Activated CD4-positive, alpha-beta T cell treated with anti-CD3 and anti-CD28 coated beads, Interleukin-2, amount 10 ng/mL, durations not matched to agents 7 days and 5 days (primary cell): ENCODE measurements at places on chromosomes 3 and 15. TPM values are rescaled to one million over a fixed set of nuclear protein-coding genes. Genes with fewer than 3 reads are reported as not detected.

Gene SLC22A14
- not detected for total RNA-seq

- H3K4me1 ChIP-seq: no peaks in the 10 kb centered on the region
- H3K27me3 ChIP-seq: peaks cover 5% of the 10 kb centered on the region
- H3K36me3 ChIP-seq: no peaks in the 10 kb centered on the region
- DNase-seq: no peak
These were observed 146.6 kb upstream of the TPM1 start for GRCh38 chr15:62895905-62896316.

- H3K4me3 ChIP-seq: no peak overlapping the region
- no peaks in the 10 kb centered on the region for H3K36me3 ChIP-seq
- DNase-seq: no peak
- H3K27me3 ChIP-seq: no peaks in the 10 kb centered on the region
These were observed 32.9 kb downstream of the CERS3 start for GRCh38 chr15:100495861-100496260.

Gene GOLGA6D
- not detected for total RNA-seq

DNA sequence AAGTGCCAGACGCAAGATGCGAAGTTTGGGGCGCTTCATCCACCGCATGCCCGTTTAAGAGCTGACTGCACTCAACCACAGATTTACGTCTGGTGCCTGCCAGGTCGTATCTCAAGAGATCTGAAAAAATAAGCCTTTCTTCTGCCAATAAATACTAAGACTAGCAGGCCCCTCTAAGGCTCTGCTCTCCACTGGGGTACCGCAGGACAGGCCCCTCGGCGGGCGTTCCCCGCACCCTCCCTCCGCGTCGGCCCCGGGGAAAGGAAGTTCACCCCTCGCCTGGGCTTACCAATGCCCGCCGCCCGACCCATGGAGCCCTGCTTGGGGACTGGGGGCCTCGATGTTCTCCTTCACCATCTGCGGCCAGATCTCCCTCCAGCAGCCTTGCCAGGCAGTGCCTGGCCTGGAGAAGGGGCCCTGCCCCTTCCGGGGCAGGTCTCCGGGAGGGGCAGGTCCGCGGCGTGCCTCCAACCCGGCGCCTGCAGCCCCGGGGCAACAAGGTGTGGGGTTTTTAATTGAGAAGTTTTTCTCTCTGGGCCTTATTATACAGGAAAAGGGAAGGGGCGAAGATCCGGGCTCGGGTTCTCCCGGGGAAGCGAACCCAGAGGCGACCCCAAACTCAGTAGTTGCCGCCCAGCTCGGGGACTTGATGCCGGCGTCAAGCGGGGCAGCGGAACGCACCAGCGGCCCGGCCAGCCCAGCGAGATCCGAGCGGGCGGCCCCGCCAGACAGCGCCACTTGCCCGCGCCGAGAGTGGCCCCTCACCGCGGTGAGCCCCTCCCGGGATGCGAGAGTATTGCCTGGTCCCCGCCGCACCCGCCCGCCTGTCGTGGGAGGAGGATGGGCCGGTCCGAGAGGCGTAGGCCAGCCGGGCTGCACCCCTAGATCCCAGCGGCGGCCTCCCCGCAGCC, 735 bp downstream of the GOLGA8B start:
- peak; percentile 50 for DNase-seq
- H3K36me3 ChIP-seq: peaks cover 5% of the 10 kb centered on the region
- peaks cover 10% of the 10 kb centered on the region for H3K27me3 ChIP-seq
- H3K4me1 ChIP-seq: peaks cover 42% of the 10 kb centered on the region
- peak overlapping the region; percentile 90 for H3K4me3 ChIP-seq
- peak overlapping the region; percentile 86 for H3K27ac ChIP-seq

Gene CCDC14
- total RNA-seq: 55.5 TPM

DNA sequence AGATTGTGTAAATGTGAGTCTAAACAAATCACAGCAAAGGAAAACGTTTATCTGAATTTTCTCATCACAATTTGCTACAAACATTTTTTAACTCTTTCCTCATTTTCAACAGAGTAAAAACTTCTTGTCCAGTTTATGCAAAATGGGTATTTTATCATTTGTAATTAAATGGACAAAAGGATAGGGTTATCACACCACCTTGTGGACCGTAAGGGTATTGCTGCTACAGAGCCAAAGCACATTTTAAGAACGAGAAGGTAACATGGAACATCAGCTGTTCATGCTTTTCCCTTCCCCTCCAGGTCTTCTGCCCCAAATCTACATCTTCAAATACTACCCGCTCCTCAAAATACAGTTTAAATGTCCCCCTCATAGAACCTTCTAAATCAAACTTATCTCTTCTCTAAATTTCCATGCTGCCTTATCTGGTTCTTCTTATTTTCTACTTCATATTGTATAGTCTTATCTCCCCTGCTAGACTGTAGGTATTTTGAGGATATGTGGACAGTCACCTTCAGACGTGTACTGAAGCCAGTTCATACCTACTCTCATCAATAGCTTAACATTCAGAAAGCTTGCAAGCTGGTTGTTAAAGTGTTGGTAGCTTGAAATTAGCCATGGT, 12.8 kb upstream of the SETMAR start:
- DNase-seq: peak; percentile 26
- H3K36me3 ChIP-seq: no peaks in the 10 kb centered on the region
- H3K4me1 ChIP-seq: peaks cover 9% of the 10 kb centered on the region
- H3K27me3 ChIP-seq: peaks cover 6% of the 10 kb centered on the region

Gene SETMAR
- 15.5 TPM for total RNA-seq

Gene POLR2M
- 63.8 TPM for total RNA-seq

GRCh38 chr3:46719044-46719565, 1.4 kb upstream of the PRSS50 start:
- H3K4me3 ChIP-seq: no peak overlapping the region
- H3K27me3 ChIP-seq: peaks cover 14% of the 10 kb centered on the region
- H3K27ac ChIP-seq: no peak overlapping the region
- H3K4me1 ChIP-seq: no peaks in the 10 kb centered on the region
- H3K36me3 ChIP-seq: no peaks in the 10 kb centered on the region
- DNase-seq: no peak

GRCh38 chr3:178263236-178263916, 272.9 kb upstream of the KCNMB2 start:
- no peak overlapping the region for H3K4me3 ChIP-seq
- no peaks in the 10 kb centered on the region for H3K4me1 ChIP-seq
- no peaks in the 10 kb centered on the region for H3K36me3 ChIP-seq
- no peak for DNase-seq

Gene LSAMP
- not detected for total RNA-seq

DNA sequence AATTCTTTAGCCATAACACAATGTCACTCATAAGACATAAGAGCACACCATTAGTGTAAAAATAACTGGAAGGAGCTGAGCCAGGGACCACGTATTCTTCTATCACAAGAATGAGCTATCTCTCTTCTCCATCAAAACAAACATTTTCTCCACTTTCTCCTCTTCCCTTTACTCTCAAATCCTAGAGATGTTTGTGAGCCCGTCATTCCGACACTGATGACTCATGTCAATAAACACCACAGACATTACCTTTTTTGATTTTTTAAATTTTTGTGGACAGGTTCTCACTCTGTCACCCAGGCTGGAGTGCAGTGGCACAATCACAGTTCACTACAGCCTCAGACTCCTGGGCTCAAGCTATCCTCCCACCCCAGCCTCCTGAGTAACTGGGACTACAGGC, 86.6 kb downstream of the MEX3B start:
- no peaks in the 10 kb centered on the region for H3K36me3 ChIP-seq
- H3K4me3 ChIP-seq: no peak overlapping the region
- no peaks in the 10 kb centered on the region for H3K4me1 ChIP-seq
- no peak overlapping the region for H3K27ac ChIP-seq
- DNase-seq: no peak

Gene TM4SF4
- not detected for total RNA-seq

Gene TJP1
- total RNA-seq: not detected

Gene SLC28A2
- not detected for total RNA-seq

Gene ZDHHC23
- total RNA-seq: 2.8 TPM

Gene MKRN3
- total RNA-seq: 2.9 TPM

GRCh38 chr3:56201407-56201806, 266.9 kb downstream of the ERC2 start:
- H3K27ac ChIP-seq: no peak overlapping the region
- peaks cover 3% of the 10 kb centered on the region for H3K27me3 ChIP-seq
- H3K4me3 ChIP-seq: no peak overlapping the region
- DNase-seq: no peak
- no peaks in the 10 kb centered on the region for H3K36me3 ChIP-seq

DNA sequence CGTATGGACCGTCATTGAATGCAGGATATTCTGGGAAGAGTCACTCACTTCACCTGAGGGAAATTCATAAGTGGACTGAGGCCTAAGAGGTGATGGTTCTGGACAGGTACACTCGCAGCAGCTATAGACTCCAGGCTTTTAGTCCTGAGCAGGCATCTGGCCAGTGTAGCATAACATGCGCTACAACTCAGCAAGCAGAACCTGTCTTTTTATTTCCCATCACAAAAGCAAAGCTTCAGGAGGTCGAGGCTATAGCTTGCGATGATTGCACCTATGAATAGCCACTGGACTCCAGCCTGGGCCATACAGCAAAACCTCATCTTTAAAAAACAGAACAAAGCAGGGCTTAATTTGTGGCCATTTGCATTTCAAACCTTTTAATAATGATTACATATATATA, 185.8 kb downstream of the KCNH8 start:
- no peaks in the 10 kb centered on the region for H3K4me1 ChIP-seq
- H3K4me3 ChIP-seq: no peak overlapping the region
- no peak overlapping the region for H3K27ac ChIP-seq
- H3K36me3 ChIP-seq: no peaks in the 10 kb centered on the region
- no peak for DNase-seq
- no peaks in the 10 kb centered on the region for H3K27me3 ChIP-seq

DNA sequence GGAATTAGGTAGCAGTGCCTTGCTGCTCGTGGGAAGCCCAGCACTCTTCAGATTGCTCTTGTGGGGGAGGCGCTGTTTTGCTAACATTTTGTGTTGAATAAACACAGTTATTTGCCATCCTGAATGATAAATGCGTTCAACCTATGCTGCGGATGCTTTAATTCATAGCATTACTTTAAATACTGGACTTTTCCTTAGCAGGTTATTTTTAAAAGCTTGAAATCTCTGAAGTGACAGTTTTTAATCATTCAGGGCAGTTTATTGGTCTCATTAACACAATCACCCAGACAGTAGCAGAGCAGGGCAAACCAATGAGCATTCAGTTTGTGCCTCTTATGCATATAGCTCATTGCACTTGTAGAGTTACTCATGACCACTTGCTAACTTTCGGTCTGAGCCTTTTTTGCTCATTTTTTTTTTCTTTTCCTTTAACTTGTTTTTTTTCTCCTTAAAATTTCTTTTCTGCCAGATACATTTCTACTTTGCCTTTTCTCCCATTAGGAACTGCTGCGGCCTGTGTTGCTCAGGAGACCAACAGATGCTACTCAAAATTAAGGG, 5.2 kb downstream of the CACNA2D3 start:
- H3K36me3 ChIP-seq: no peaks in the 10 kb centered on the region
- no peak for DNase-seq
- H3K4me3 ChIP-seq: no peak overlapping the region
- peaks cover 7% of the 10 kb centered on the region for H3K4me1 ChIP-seq

DNA sequence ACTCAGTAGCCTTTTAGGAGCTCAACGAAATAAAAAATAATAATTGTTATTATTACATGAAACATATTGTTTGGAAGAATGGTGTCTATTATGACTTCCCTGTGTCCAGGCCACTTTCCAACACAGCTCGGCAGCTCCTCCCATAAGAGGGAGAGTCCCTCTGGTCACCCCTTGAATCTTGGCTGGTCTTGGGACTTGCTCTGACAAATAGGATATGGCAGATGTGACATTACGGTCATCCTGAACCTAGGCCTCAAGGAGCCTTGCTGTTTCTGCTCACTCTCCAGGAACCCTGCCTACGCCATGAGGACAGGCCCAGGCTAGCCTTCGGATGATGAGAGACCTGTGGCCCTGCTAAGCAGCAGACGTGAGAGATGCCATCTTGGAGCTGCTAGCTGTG, 71.8 kb downstream of the OXNAD1 start:
- no peak for DNase-seq
- peaks cover 70% of the 10 kb centered on the region for H3K36me3 ChIP-seq
- no peaks in the 10 kb centered on the region for H3K27me3 ChIP-seq

DNA sequence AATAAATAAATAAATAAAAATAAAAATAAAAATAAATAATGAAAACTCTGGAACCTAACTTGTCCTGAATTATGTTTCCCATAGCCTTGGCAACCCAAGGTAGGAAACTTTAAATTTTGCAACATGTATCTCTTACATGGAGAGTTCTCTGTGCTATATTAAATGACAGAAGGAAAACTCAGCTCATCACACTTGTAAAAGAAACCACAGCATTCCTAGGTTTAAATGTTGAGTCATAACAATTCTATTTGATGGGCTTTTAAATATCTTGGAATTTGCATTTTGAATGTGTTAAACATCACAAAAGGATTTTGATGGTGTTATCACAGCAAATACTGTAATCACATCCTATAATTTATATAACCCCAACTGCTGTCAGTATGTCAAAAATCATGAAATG, 144.2 kb downstream of the LRTM1 start:
- H3K27me3 ChIP-seq: no peaks in the 10 kb centered on the region
- no peaks in the 10 kb centered on the region for H3K4me1 ChIP-seq
- no peaks in the 10 kb centered on the region for H3K36me3 ChIP-seq
- no peak for DNase-seq

- no peaks in the 10 kb centered on the region for H3K36me3 ChIP-seq
- H3K27me3 ChIP-seq: peaks cover 16% of the 10 kb centered on the region
- no peak for DNase-seq
- H3K4me1 ChIP-seq: peaks cover 28% of the 10 kb centered on the region
- H3K4me3 ChIP-seq: no peak overlapping the region
These were observed 45.6 kb upstream of the STRIT1 start for GRCh38 chr3:155339052-155339451.

GRCh38 chr3:114864970-114865369, 282.1 kb downstream of the ZBTB20 start:
- H3K4me1 ChIP-seq: peaks cover 17% of the 10 kb centered on the region
- no peak overlapping the region for H3K4me3 ChIP-seq
- H3K27ac ChIP-seq: no peak overlapping the region
- H3K36me3 ChIP-seq: no peaks in the 10 kb centered on the region
- no peaks in the 10 kb centered on the region for H3K27me3 ChIP-seq

Gene PPP1R14D
- not detected for total RNA-seq
